NCI-H446 (cell line): ENCODE measurements at places on chromosomes 3 and 15.
A peak's percentile ranks its signal among the peaks of the same experiment; 100 is the strongest.

DNA sequence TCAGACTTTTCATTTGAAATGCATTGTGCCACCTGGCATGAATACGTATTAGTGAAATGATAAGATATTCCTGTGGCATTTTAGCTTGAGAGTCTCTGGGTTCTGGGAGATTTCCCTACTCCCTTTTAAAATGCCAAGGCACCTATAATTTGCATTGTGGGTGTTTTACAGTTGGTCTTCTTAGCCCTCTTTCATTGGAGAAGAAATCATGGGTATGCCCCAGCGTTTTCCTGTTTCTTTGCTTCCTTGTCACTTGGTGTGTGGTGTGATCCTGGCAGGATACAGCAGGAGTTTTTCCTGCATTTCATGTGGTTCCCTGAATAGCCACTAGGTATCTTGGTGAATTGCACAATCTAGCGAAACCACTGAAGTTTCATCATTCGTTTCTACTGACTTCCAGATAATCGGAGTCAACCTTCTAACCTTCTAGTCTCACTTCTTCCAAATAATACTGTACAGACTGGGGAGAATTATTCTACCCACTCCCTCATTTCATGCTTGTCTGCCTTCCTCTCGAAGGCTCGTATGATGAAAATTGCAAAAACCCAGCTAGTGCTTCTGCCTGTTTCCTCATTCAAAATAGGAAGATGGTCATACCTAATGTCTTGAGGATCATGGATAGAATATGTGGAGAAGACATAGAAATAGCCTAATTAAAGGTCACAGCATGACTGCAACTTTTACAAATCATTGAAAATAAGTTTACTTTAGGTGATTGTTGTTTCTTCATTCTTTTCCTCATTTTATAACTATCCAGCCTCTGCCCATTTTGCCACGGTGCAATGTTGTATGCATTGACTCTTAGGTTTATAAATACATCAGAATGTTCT lies 2.6 kb downstream of the BHLHE40 start:
- DNase-seq, result peak; percentile 21

GRCh38 chr3:105764378-105765307 lies 104.2 kb downstream of the CBLB start:
- DNase-seq, result no peak

GRCh38 chr3:128468285-128468790 lies 1.6 kb upstream of the DNAJB8 start:
- no peak for DNase-seq

DNA sequence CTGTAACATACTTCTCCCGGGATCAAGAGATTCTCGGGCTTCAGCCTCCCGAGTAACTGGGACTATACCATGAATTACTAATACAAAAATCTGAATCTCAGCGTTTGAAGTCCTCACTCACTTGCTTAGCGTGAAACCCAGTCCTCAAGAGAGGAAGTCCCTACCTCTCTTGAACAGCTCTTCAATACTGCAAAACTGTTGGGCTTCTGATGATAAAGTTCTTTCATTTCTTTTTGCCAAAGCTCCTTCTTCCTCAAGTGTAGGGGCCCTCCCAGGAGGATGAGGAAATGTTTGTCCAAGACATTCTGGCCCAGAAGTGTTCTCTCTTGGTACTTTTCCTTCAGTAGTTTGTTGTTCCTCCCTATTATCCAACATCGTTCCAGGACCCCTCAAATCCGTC lies 48.5 kb downstream of the FMN1 start:
- no peak for DNase-seq

GRCh38 chr15:55250941-55251340 lies 38.7 kb downstream of the RAB27A start:
- no peak for DNase-seq

- no peak for DNase-seq
Observed at GRCh38 chr3:43294975-43295374, 8.6 kb downstream of the SNRK start.

GRCh38 chr3:42078677-42079076 lies 12.5 kb upstream of the TRAK1 start:
- no peak for DNase-seq

- no peak for DNase-seq
Observed at GRCh38 chr3:31102196-31102879, 207.9 kb upstream of the GADL1 start.

DNA sequence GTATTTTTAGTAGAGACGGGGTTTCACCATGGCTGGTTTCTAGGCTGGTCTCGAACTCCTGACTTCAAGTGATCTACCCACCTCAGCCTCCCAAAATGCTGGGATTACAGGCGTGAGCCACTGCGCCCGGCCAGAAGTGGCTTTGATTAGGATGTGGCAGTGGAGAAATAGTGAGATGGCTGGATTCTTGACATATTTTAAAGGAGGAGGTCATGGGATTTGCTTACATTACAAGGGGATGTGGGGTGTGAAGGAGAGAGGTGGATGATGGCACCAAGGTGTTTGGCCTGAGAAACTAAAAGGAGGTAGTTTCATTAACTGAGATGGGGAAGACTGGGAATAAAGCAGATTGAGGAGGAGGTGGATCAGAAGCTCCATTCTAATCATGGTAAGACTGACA lies 15.0 kb upstream of the LTF start:
- no peak for DNase-seq

GRCh38 chr3:179250803-179251476 lies at the start of gene KCNMB3:
Gene KCNMB3 (minus strand): TSS chr3:179251114. CDS start chr3:179250990, 124 bp downstream.
- DNase-seq, result no peak

GRCh38 chr3:160400702-160401150 lies 1.3 kb downstream of the SMC4 start:
- DNase-seq, result no peak

DNA sequence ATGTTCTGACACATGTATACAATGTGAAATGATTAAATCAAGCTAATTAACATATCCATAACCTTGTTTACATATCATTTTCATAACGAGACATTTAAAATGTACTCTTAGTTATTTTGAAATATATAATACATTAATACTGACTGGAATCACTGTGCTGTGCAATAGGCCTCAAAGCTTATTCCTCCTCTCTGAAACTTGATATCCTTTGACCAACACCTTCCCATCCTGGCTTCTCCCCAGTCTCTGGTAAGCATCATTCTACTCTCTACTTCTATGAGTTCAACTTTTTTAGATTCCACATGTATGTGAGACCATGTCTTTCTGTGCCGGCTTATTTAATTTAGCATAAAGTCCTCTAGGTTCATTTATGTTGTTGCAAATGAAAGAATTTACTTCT lies 47.1 kb upstream of the IL20RB start:
- no peak for DNase-seq

DNA sequence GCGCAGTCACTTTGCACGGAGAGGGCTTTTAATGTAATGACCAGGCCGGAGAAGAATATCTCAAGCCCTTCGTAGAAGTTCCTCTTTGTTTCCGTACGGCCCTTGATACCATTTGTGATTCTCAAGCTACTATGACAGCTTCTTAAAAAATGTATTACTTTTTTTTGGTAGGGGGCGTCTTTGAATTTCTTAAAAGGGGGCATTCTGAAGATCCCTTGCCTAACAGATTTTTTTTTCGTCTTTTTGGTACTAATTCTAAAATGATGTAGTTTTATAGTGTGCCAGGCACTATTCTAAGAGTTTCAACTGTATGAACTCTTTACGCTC lies 614.0 kb downstream of the MCTP2 start:
- DNase-seq, result no peak

GRCh38 chr3:130465521-130465920 lies 51.5 kb upstream of the COL6A6 start:
- no peak for DNase-seq

GRCh38 chr15:89490814-89491315 lies 5.5 kb downstream of the RHCG start:
- no peak for DNase-seq

DNA sequence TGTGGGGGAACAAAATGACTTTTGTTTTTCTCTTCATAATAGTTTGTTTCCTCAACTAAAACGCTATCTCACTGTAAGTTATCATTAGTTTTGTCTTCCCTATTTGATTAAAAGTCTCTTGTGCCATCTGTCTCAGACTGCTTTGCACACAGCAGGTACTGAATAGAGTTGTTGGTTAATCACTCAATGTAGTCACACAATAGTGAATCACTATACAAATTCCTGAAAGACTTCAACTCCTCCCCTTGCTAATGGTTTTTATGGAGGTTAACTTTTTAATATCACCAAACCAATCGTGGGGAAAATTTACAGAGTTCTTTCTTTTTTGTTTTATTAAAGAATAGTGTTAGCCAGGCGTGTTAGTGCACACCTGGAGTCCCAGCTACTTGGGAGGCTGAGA lies 2.6 kb upstream of the NGLY1 start:
- DNase-seq, result no peak

GRCh38 chr3:147406028-147406931 lies at the start of gene ZIC4:
Gene ZIC4 (minus strand): TSS chr3:147406543. CDS start chr3:147402797, 3,746 bp downstream.
- DNase-seq, result no peak

DNA sequence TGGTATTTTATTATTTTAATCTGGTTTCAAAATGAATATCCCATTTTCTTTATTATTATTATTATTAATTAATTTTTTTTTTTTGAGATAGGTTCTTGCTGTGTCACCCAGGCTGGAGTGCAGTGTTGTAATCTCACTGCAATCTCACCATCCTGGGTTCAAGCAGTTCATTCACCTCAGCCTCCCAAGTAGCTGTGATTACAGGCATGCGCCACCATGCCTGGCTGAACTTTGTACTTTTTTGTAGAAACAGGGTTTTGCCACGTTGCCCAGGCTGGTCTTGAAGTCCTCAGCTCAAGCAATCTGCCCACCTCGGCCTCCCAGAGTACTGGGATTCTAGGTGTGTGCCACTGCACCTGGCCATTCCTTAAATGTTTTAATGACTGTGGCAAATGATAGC lies 28.6 kb downstream of the DAG1 start:
- no peak for DNase-seq

DNA sequence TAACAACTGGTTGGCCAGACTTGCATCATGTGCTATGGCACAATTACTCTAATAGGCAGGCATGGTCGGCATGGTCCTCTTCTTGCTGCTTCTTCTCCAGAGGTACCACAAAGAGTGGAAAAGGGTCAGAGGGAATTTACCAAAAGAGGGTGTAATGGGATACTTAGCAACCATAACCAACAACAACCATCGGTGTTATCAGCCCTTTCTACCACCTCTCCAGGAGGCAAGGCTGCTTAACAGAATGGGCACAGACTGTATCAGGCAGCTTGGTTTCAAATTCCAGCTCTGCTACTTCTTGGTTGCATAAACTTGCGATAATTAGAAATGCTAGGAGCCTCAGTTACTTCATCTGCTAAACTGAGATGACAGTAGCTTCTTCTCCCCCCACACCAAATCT lies 284.6 kb upstream of the CRBN start:
- no peak for DNase-seq

- no peak for DNase-seq
Observed at GRCh38 chr15:28981921-28982320, 96.1 kb downstream of the APBA2 start.

DNA sequence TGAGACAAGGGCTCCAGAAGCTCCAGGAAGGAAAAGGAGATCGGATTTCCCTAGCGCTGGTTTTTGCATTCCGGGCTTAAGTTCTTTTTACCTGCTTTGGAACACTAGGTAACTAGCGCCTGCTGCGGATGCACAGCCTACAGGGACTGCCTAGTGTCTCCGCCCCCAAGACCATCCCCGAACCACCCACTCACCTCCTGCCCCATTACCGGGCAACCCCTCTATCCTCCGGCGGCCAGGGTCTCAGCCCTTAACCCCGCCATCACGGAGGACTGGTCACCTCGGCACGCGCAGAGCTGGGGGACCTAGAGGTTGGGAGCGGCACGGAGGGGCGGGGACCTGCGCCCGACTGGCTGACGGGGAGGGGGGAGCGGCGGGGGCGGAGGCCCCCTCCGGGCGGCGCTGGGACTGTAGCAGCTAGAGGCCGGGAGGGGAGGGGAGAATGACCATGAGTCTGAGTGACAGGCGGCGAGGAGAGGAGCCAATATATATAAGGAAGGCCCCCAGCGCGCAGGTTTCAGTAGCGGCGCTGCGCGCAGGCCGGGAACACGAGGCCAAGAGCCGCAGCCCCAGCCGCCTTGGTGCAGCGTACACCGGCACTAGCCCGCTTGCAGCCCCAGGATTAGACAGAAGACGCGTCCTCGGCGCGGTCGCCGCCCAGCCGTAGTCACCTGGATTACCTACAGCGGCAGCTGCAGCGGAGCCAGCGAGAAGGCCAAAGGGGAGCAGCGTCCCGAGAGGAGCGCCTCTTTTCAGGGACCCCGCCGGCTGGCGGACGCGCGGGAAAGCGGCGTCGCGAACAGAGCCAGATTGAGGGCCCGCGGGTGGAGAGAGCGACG lies at the start of gene DLL4:
TSS of gene DLL4 (plus strand) at position 520 of the 839 bp plus-strand sequence. CDS start 329 bp downstream, outside the sequence.
- no peak for DNase-seq

DNA sequence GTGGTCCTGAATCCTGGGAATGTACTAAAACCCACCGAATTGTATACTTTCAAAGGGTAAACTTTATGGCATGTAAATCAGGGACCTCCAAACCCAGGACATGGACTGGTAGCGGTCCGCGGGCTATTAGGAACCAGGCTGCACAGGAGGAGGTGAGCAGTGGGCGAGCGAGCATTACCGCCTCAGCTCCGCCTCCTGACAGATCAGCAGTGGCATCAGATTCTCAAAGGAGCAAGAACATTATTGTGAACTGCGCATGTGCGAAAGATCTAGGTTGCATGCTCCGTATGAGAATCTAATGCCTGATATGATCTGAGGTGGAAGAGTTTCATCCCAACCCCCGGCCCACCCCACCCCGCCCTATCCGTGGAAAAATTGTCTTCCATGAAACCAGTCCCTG lies 22.2 kb downstream of the HEG1 start:
- DNase-seq, result no peak

DNA sequence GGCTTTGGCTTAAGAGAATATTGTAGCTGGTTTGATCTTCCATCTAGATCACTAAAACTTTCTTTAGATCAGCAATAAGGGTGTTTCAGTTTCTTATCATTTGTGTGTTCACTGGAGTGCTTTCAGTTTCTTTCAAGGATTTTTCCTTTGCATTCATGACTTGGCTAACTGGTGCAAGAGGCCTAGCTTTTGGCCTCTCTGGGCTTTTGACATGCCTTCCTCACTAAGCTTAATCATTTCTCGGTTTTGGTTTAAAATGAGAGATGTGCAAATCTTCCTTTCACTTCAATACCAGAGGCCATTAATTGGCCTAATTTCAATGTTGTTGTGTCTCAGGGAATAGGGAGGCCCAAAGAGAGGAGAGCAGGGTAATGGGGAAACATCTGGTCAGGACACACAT lies 30.3 kb upstream of the CCNB2 start:
- no peak for DNase-seq

GRCh38 chr3:173753593-173753992 lies 356.0 kb downstream of the NLGN1 start:
- DNase-seq, result no peak

GRCh38 chr3:146159616-146160320 lies 1.2 kb downstream of the PLOD2 start:
- peak; percentile 17 for DNase-seq

DNA sequence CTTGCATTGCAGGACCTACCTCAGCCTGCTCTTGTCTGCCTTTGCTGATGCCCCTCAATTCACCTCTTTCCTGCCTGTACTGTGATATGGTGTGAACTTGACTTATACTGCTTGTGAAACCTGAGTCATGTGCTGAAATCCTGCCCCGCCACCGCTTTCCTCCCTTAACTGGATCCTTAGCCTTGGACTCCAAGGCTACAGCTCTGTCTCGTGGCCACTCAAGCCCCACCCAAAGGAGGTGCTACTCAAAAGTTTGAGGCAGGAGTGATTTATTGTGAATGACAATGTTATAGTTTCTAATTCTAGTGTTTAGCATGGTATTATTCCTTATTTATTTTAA lies 56.1 kb downstream of the MYZAP start:
- no peak for DNase-seq

- DNase-seq, result no peak
Observed at GRCh38 chr15:52486003-52486996, 42.4 kb downstream of the MYO5A start.
